ENCODE measurements at places on chromosomes 1 and 21.

- peak; percentile 38 for DNase-seq
Observed at GRCh38 chr1:166884040-166884642, 8.1 kb upstream of the TADA1 start.

DNA sequence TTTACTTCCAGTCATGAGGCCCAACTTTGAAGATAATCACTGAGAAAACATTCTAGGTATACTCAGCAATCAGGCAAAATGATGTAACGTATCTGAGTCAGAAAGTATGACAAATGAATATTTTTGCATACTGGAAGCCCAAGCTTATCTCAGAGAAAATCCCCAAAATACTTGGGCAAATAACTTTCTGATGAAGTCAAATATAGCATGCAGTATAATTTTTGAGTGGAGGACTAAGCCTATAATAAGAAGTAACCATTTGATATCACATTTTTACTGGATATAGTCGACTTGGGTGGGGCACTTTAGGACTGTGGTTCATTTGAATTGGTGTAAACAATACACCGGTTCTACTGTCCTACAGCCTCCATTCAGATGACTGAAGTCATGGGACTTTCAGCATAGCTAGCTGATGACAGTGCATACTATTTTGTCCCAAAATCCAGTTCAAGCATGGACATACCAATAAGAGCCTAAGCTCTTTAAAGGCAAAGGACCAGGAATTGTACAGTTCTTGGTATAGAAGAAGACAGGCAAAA lies 2.3 kb upstream of the GADD45A start:
- peak; percentile 67 for DNase-seq

GRCh38 chr1:65175171-65176055 lies 27.4 kb downstream of the AK4 start:
- peak; percentile 49 for DNase-seq

GRCh38 chr1:228510803-228511413 lies 23.7 kb downstream of the RNF187 start:
- peak; percentile 27 for DNase-seq

- DNase-seq, result peak; percentile 83
Observed at GRCh38 chr21:46097336-46098293, at the start of gene COL6A2. Gene COL6A2, plus strand, starts transcription at chr21:46098112.
